ENCODE measurements at places on chromosomes 7 and 10.

- DNase-seq, result peak; percentile 81
Measured at GRCh38 chr10:5033061-5033778, 29.6 kb upstream of the AKR1C2 start.

DNA sequence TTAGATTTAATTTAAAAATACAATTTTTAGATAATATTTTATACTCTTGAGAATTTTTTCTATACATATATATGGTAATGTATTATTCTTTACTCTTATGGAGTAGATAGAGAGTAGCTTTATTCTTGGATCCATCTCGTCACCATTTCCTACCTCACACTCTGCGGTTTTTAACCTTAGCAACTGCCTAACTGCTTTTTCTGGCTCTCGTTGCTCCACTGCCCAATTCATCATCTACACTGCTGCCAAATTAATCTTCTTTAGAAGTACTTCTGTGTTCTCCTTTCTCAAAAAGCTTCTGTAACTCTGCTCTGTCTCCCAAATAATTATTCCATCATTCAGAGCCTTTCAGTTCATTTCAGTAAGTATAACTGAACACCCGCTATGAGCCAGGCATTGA lies 35.3 kb downstream of the CAPZA2 start:
- DNase-seq, result no peak

GRCh38 chr10:98676895-98677294 lies 230.2 kb upstream of the HPS1 start:
- no peak for DNase-seq

DNA sequence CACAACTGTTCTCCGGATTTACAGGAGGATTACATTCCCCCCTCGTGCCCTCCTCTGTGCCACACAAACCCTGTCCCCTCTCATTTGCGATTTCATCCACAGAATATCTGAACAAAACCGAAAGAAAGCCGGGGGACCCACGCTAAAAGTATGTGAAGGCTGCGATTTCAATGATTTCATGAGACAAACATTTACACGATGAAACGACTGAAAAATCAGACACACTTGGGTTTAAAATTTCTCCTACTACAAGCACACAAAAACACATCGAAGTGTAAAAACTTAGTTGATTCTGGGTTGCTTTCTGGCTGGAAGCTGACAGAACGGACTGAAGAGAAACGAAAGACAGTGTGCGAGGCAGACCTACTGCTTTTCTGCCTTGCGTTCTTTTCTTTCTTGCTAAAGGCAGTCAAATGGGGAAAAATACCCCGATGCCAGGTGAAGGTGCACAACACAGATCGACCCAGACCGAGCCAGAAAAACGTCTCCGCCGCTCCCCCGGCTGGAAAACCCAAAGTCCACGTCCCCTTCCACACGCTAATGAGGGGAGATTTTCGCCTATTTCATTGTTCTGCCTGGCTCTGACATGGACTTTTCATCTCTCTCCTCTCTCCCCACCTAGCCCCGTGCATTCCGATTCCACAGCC lies 1.2 kb downstream of the HIPK2 start:
- peak; percentile 64 for DNase-seq

DNA sequence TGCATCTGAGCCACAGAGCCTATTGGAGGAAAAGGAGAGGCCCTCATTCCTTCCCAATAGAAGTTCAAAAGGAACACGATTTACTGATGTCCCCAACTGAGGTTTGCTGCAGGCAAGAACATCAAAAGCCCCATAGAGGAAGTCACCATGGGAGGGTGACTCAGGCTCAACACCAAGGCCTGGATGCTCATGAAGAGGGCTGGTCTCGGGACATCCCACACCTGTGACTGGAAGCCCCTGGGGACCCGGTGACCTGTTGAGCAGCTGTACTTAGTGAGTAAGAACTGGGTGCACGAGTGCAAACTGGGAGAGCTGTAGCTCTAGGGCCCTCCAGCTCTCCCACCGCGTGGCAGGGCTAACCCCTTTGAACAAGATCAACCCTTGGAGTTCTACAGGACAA lies 38.0 kb downstream of the CYTH3 start:
- DNase-seq, result no peak

DNA sequence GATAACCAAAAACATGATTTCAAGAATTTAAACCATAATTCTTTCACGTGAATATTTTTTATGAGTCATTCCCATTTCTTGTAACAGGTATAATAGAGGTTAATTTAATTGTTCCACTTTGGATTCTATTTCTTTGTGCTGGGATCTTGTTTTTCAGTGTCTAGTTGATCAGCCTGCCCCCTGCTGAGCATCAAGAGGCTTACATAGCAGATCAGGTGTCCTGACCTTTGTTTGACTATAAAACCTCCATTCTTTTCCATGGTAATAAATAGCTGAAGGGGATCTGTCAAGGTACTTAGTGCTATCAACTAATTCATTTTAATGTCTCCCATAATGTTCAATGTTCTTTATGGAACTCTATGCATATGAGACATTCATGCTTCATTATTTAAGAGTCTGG lies 4.9 kb downstream of the COL17A1 start:
- no peak for DNase-seq

- no peak for DNase-seq
Measured at GRCh38 chr10:46250481-46250880, 36.3 kb upstream of the ANTXRL start.

DNA sequence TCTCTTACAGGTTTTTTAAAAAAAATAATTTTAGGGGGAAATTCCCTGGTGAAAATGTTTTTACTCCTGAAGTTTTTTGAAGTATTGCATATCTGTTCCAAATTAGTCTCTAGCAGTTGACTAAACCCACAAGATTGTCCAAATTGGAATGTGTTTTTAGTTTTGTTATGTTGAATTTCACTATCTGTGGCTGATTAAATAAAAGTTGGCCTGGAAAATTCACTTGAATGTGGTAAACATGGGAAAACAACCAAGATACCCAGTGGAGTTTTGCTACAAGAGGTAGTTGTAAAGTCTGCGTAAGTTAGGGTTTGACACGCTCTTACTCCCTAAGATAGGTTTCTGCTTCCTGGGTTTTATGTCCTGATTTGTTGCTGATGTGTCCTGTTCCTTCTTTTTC lies 3.3 kb downstream of the TSGA13 start:
- DNase-seq, result no peak

GRCh38 chr10:74344306-74344705 lies 193.3 kb downstream of the ADK start:
- no peak for DNase-seq

DNA sequence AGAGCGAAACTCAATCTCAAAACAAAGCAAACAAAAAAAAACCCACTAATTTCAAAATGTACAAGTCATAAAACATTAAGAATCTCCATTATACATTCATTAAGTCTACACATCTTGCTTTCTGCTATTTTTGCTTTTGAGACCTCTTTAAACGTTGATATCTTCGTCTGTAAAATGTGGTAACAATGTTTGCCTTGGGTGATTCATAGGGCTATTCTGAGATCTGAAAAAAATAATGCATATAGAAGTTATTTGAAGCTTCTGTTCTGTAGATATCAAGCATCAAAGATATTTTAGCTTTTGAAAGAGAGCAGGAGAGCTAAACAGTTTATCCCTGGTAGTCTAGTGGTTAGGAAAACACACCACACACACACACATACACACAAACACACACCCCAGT lies 158.1 kb upstream of the PLXDC2 start:
- DNase-seq, result no peak

- no peak for DNase-seq
Measured at GRCh38 chr7:96737545-96738050, 28.0 kb upstream of the SEM1 start.

DNA sequence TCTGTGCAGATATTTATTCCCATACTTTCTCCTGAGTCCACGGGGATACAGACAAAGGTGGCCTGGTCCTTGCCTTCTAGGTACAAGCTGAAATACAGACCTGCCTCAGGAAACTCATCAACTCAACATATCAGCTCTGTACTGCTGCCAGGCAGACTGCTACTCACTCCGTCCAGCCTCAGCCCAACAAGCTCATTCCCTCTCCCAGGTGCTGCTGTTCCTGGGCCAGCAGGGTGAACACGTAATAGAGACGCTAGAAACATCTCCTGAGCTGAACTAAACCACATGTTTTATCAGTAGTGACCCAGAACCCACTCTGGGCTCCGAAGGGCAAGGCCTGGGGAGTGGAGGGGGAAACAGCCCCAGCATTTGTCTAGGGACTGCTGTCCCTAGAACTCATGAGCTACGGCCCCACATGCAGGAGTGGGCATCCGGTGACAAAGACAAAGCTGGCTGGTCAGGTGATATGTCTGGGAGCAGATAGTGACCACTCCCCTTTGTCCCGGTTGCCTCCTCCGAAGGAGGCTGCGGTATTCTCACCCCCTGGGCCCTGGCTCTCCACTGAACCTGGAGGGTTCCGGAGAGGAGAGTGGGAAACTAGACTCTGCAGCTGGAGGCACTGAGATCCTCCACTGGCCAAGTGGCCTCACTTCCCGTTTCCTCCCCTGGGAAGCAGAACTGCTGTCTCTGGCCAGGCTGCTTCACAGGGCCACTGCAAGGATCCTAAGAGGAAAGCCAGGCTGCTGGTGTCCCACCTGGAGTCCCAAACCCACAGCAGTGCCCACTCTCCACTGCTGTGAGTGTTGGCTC lies 116.1 kb downstream of the FAM53B start:
- DNase-seq, result no peak

GRCh38 chr10:86793696-86794095 lies 37.3 kb downstream of the BMPR1A start:
- DNase-seq, result no peak

DNA sequence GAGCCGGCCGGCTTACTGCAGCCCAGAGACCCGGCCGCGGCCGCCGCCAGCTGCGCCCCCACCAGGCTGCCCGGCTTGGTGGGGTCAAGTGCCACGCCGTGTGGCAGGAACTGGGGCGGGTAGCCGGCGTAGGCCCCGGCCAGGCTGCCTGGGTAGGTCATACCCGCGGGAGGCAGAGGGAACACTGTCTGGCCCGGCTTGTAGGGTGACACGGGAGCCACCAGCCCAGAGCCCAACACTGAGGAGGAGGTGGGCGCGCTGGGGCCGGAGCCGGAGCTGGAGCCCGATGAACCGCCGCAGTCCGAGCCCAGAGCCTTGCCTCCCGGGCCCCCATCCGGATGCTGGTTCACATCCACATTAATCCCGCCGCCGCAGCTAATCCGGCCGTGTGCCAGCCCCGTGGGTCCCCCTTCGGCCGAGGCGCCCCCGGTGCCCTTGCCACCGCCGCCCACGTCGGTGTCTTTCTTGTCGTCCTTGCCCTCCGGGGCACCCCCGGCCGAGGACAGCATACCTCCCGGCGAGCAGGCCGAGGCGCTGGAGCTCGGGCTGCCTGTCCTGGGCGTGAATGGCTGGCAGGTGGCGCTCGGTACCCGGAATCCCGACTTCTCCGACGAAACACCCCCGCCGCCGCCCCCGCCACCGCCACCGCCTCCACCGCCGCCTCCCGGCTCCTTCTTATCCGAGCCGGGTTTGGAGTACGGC lies 2.0 kb downstream of the ZNF503 start:
- peak; percentile 80 for DNase-seq

DNA sequence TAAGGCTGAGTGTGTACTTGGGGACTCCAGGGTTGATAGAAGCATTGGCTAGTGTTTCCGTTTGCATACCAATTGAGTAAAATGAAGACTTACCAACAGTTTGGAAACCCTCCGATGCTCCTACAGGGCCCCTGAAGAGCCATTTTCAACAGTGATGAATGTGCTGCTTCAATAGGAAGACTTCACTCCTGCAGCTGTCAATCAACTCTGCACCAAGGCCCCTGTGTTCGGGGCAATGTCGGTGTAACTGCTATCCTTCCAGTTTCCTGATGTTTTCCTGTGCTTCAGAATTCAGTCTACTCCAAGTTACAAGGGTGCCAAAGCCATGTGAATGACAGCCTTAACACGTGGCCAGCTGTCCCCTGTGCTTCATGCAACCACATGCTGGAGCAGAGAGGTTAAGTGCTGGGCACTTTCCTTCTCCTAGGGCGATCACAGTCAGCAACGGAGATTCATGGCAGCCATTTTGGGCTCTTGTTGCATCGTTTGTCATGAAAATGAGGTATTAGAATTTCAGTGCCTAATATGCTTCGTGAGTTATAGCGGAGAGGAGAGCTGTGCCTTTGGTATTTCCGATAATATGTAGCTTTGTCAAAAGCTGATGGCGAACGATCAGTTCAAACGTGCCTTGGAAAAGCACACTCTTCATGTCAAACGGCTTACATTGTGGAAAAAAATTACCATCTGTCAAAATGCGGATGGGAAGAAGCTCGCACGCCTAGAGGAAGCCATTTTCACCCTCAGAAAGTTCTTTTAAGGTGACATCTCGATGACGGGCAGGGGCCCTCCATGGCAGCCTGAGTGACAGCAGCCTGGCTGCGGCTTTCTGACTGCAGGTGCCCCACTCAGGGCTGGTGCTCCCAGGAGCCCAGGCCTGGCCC lies 287.8 kb downstream of the ACTR3B start:
- no peak for DNase-seq

GRCh38 chr10:122462533-122463465 lies 1.4 kb downstream of the HTRA1 start:
- peak; percentile 58 for DNase-seq

GRCh38 chr7:41732843-41733306 lies 30.0 kb upstream of the INHBA start:
- DNase-seq, result no peak

- no peak for DNase-seq
Measured at GRCh38 chr10:128867819-128868218, 599.2 kb upstream of the MGMT start.

DNA sequence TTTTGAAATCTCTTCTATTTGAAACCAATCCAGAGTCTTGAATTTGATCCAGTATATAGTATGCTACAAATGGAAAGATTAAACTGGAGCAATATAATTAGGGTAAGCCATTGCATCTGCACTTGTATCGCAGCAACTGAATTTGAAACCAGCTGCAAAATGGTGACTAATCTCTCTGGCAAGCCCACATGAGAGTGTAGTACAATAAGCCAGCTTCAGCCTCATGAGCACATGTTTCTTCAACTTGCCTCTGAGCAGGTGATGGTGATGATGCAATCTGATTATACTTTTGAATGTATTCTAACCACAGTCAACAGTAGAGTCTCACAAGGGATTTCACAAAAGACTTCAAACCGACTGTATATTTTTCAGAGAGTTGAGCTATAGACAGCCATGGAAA lies 829 bp upstream of the RPA3 start:
- peak; percentile 61 for DNase-seq

GRCh38 chr7:102464577-102465280 lies at the start of the genes ALKBH4 and LRWD1:
TSS of gene ALKBH4 (minus strand) at chr7:102464863. CDS start at chr7:102464836, 27 bp downstream.
TSS of gene LRWD1 (plus strand) at chr7:102464984. CDS start at chr7:102465081, 97 bp downstream.
- peak; percentile 100 for DNase-seq

- peak; percentile 90 for DNase-seq
Measured at GRCh38 chr10:124999433-125000365, 57.8 kb downstream of the ZRANB1 start.

- DNase-seq, result no peak
Measured at GRCh38 chr7:71408271-71408670, 276.3 kb downstream of the GALNT17 start.

DNA sequence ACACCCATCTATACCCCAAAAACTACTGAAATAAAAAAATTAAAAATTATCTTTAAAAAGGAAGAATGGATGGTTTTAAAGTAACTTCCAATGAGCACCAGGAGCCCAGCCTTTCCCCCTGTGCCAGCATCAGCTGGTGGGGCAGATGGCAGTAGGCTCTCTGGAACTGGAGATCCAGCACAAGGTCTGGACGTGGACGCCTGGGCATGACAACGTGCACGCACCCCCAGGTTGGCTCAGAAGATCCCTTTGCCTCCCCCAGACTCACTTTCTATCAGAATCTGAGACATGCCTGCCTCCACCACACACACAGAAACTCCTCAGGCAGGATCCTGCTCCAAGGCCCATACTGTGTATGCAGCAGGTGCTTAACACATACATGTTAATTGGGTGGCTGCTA lies 35.8 kb downstream of the TCERG1L start:
- no peak for DNase-seq
